Stimulated activated CD4-positive, alpha-beta T cell treated with anti-CD3 and anti-CD28 coated beads, Interleukin-4, amount 100 ng/mL, for 4 hours (primary cell): ENCODE measurements at places on chromosomes 3 and 15.
A peak's percentile ranks its signal among the peaks of the same experiment; 100 is the strongest.

GRCh38 chr3:99923873-99924272 lies 106.2 kb downstream of the CMSS1 start:
- no peak for DNase-seq

DNA sequence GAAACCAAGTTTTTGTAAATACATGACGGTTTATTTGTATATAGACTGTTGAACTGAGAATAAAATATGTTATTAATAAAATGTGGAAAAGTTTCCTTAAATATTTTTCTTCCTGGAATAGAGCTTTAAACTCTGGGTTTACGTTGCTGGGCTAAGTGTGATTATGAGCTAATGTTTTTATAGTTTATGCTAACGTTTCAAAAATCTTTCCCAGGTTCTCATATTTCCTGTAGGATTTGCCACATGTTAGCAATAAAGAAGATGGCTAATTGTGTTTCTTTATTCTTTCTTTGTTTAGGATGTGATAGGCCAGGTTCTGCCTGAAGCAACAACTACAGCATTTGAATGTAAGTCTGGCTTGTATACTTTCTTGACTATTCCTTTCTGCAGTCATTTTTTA lies 7.2 kb downstream of the MAP2K5 start:
- DNase-seq, result no peak

GRCh38 chr3:140055092-140055791 lies 120.3 kb downstream of the CLSTN2 start:
- DNase-seq, result no peak

GRCh38 chr3:11733914-11734313 lies 90.2 kb upstream of the VGLL4 start:
- no peak for DNase-seq

GRCh38 chr3:32471246-32471645 lies 31.4 kb downstream of the CMTM6 start:
- no peak for DNase-seq

DNA sequence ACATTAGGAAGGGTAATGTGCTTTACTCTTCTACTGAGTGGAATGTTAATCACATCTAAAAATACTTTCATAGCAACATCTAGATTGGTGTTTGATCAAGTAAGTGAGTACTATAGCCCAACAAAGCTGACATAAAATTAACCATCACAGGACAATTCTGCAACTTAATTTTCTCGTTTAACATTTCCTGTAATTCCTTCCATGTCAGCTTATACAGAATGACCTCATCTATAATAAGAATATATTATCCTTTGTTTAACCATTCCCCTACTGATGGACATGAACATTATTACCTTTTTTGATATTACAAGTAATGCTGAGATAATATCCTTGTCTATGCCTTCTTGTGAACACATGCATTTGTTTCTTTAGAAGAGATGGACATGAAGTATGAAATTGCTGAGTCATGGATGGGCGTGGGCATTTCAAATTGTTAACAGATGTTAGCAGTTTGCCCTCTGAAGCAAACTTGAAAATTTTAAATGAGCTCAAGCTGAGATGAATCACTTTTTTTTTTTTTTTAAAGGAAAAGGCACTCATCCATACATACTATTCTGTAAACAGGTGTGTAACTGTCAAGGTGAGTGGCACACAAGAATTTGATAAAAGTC lies 85.1 kb downstream of the OXNAD1 start:
- no peak for DNase-seq

DNA sequence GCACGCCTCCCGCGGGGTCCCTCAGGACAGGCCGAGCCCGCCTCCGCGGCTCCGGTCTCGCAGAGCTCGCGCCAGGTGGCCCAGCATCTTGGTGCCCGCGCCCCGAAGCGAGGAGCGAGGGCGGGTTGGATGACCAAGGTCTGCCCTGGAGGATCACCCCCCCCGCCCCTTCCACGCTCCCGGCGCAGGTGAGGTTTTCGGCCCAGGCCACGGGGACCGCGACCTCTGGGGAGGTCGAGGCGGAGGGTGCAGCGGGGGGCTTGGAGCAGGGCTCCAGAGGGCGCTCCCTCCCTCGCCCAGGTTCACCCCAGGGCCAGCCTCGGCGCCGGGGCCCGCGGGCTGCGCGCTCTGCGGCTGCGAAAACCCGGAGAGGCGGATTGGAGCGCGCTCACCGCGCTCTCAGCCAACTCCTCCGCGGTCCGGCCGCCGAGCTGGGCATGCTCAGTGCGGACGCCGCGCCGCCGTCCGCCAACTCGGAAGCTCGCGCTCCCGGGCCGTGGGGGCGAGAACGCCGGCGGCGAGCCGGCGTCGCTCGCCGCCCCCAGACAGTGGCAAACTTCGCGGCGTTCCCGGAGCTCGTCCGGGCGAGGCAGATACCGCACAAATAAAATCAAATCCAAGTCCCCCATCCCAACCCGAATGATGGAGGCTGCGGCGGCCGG lies at the start of gene MED12L:
MED12L (plus strand) TSS at position 438 of the 662 bp plus-strand sequence. CDS start 1,263 bp downstream, outside the sequence.
- peak; percentile 55 for DNase-seq

- DNase-seq, result no peak
These were observed 382.9 kb downstream of the GABRG3 start for GRCh38 chr15:27353856-27354255.

DNA sequence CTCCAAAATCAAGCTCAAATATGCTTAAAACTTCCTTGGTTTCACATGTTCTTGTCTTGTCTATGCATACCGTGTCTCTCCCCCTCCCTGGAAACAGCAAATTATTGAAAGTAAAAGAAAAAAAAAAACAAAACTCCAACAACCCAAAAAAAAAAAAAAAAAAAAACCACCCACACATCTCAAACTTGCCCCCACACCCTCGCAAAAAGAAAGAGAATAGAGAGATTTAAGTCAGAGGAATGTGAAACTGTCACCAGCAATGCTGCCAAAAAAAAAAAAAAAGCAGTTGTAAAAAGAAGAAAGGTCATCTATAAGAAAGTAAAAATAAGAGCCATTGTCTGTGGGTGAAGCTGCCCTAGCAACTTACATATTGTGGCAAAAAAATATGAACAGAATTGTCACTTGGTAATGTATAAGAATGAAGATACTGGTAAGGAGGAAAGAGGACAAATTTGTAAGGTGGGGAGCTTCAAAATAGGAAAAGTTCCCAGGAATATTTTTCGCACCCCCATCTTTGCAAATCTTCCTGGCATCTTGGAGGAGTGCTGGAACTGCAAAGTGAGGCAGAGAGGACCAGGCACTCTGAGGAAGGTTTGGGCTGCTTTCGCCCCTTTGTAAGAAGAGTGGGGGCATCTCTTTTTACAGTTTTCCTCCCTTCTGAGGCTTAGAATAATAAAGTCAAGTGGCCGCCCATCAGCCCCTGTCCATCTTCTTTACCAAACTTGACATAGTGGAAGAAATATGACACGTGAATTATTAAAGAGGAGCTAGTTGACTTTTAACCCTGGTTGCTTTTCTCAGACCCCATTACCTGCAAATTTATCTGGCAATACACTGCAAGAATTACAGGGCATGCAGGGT lies 81.8 kb downstream of the NR2F2 start:
- DNase-seq, result no peak

- no peak for DNase-seq
These were observed 32.3 kb downstream of the FSTL1 start for GRCh38 chr3:120418446-120418845.

DNA sequence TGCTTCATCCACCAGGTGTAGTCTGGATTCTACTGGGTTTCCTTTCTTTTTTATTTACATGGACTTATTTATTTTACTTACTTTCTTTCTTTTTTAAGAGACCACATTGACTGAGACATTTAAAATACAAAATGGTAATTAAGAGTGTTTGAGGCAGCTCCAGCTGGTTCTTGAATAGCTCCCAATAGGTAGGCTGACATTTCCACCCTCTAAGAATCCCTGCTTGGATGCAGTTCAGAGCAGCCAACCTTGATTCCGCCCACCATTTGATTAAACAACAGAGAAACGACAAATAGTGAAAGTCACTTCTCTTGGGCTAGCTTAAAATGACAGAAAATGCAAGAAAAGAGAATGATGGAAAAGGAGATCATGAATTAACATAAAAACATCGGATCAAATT lies 270.5 kb downstream of the TUSC7 start:
- DNase-seq, result no peak

DNA sequence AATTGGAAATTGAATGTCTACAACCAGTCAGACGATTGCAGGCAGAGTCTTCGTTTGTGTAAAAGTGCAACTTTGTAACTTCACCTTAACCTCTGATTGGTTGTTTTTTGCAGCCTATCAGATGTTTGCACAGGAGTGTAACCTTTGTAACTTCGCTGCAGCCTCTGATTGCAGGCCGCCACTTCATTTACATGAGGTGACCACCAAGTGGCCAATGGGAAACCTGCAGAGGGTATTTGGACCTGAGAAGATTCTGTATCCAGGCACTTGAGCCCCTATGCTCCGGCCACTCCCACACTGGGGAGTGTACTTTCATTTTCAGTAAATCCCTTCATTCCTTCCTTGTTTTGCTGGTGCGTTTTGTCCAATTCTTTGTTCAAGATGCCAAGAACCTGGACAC lies 68.1 kb upstream of the PFN2 start:
- no peak for DNase-seq

- no peak for DNase-seq
These were observed 332.3 kb downstream of the THSD4 start for GRCh38 chr15:71447328-71448250.

GRCh38 chr15:52527911-52528563 lies 643 bp downstream of the MYO5A start:
- DNase-seq, result peak; percentile 40

- no peak for DNase-seq
These were observed 81.3 kb upstream of the ACTC1 start for GRCh38 chr15:34876640-34877039.

GRCh38 chr3:149983628-149984027 lies 12.9 kb upstream of the PFN2 start:
- DNase-seq, result no peak

- DNase-seq, result no peak
These were observed 22.0 kb upstream of the ARPP21 start for GRCh38 chr3:35617370-35617769.

DNA sequence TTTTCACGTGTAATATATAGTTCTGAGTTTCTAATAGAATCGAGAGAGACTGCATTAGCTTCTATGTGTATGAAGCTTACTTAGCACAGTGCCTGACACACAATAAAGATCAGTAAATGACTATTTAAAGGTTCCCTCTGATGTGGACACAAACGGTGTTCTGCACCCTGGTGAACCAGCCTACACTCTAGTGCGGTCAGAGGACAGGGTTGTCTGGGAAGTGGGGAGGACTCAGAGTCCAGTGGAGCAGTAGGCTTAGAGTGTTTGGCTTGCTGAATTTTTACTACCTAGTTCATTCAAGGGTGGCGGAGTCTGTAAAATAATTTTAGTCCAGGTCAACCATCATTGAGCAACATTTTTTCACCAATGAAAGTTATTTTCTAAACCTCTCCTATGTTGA lies 77.8 kb downstream of the DIPK2A start:
- no peak for DNase-seq

DNA sequence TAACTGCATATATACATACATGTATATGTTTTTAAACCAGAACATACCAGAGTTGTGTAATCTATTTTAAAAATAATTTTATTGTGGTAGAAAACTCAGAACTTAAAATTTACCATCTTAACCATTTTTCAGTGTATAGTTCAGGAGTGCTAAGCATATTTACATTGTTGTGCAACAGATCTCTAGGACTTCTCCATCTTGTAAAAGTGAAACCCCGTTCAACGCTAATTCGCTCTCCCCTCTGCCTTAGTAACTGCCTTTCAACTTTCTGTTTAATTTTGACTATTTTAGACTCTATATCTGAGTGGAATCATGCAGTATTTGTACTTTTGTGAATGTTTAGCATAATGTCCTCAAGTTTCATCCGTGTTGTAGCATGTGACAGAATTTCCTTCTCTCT lies 51.8 kb upstream of the SSR3 start:
- no peak for DNase-seq

DNA sequence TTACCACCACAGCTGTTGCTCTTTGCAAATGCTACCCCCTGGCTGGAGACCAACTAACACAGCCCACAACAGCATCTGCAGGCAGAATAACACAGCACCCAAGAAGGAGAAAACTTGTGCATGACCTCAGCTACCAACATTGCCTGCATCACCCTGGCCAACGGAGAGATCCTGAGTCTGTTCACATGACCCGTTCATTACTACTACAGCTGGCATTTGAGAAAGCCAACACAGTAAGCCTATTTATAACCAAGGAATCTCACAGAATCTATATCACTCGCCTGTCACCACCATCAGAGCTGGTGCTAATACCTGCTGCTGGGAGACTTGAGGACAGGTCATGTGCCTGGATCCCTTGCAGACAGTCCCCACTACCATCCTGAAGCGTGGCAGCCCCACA lies 215.2 kb downstream of the POLQ start:
- no peak for DNase-seq

DNA sequence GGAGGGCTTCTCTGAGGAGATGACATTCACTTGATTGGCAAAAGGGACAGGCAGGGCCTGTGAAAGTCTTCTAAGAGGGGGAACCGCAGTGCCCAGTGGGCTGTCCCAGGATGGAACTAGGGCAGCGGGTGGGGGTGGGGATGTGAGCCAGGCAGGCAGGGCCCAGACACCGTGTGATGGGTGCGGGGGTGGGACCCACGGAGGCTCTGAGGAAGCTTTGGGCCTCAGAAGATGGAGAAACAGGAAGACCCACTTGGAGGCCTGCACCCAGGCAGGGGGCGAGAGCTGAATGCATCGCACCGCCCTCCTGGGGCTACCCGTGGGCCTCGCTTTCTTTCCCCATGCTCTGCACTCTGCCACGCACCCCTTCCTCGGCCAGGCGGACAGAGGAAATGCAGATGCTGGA lies 32.9 kb upstream of the ACAD9 start:
- DNase-seq, result peak; percentile 19

- DNase-seq, result no peak
These were observed 18.3 kb downstream of the CLSTN2 start for GRCh38 chr3:139953131-139953910.

GRCh38 chr3:54963641-54964040 lies 35.8 kb upstream of the LRTM1 start:
- no peak for DNase-seq

- no peak for DNase-seq
These were observed 16.0 kb downstream of the SPATA12 start for GRCh38 chr3:57076422-57076951.

DNA sequence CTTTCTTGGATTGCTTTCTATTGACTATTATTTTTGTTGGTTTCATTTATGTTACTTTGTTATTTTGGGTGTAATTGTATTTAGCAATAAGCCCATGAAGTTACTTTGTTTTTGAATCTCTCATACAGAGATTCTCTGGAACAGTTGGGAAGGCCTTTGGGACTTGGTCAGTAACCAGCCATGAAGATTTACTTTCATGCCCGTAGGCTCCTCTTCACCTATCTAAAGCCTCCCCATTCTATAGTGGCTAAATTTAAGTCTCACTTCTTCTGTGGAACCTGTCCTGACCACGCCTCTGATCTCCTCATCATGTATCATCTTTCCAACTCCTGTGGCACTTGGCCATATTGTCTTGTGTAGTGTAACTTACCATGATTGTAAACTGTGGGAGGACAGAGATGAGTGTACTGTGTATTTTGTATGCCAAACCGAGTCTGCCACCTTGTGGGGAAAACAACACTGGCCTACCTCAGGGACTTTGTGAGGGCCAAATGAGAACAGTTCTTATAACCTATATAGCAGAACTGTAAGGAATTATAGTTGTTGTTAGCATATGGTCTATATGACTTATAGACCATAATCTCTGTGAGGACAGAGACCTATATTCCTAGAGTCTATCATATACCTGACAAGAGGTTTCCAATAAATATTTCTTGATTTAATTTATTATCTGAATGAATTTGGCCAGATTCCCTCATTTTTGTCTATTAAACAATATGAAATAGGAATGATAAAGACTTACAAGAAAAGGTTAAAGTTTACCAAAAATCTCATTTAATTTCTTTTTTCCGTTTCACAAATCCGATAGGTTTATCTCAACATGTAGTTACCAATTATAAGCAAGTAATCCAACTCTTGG lies 75.0 kb downstream of the STARD9 start:
- DNase-seq, result peak; percentile 38
